ENCODE measurements at places on chromosomes 7 and 10.
A peak's percentile ranks its signal among the peaks of the same experiment; 100 is the strongest.

DNA sequence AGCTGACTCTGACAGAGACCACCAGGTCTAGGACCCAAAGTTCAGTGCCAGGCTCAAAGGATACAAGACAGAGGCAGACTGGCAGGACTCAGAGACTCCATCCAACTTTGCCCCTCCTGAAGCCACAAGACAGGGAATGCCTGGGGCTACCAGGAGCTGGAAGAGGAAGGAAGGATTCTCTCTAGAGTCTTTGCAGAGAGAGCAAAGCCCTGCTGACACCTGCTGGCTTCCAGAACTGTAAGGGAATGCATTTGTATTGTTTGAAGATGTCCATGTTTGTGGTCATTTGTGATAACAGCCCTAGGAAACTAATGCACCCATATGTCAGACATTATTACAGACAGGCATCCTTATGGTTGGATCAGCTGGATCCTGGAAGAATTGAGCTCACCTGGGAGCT is 132.3 kb upstream of the C7orf33 start:
- DNase-seq, result no peak

DNA sequence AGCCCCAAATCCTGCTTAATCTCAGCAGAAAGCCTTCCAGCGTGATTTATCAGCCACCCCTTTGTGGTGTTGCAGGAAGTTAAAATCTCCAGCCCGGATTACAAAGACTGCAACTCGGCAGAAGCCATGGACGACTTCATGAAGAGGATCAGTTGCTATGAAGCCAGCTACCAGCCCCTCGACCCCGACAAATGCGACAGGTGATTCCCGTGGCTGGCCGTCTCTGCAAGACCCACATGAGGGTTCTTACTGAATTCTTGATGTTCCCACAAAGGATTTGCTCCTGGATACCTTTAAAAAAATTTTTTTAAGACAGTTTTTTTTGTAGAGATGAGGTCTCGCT is 16.7 kb downstream of the PFKFB3 start:
- no peak for DNase-seq

DNA sequence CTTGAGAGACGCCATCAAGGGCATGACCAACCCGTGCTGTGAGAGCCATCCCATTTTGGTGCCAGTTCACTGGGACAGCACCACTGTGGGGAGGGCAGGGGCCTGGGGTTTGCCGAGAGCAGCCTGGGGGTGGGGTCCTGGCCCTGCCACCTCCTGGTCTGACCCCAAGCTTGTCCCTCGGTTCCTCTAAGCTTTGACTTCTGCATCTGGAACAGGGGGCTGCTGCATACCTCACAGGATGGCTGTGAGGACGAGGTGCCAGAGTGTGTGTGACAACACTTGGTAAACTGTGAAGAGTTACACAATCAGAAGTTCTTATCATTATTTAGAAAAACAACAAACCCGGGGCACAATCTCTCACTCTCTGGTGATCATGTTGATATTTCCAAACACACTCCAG is 89.9 kb downstream of the CRTAC1 start:
- DNase-seq, result no peak

DNA sequence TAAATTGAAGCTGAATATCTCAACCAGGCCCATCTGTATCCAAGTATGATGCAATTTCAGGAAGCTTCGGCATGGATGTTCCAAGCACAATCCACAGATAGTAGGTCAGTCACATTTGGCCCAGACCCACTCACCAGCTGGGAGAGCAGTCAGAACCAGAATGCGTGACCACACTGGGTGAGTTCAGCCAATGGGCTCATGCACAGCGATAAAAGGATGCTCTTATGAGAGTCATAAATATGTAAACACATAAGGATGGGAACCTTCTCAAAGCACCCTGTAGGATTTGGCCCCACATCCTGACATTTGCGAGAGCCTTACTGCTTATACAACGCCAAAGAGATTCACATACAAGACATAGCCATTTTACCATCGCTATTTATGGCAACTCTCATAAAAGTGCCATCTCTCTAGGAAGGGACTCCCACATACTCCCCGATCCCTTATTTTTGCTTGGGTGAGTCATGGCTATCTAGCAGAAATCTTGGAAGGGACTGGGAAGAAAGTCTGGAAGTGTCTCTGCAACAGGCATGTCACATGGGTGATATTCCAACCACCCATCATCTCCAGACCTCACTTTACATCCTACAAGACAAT is 3.0 kb downstream of the AFAP1L2 start:
- DNase-seq, result peak; percentile 88

DNA sequence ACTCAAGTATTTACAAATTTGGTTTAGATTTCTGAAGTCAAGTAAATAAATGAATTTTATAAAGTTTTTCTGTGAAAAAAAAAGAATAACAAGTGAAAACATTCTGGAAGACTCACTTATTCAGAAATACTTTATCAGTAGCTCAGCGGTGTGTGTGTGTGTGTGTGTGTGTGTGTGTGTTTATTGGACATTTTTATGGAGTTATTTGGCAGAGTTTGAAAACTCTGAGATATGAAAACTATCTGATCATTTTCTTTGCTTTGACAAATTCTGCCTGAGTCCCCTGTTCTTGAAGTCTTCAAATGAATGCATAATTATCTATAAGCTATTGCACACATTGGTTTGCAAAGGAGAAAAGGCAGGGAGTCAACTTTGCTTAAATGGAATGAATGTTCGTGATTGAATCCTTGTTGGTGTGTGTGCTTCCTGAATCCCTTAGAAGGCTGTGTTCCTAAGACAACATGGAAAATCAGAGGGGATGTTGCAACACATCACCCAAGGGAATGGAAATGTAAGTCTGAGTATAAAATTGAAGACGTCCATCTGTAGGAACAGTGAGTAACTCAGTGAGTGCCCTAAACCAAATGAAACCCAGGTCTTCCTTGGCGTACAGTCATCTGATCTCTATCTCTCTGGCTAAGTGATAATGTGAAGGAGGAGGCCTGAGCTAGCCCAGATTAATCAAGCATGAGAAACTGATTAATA is 160.9 kb downstream of the REEP3 start:
- DNase-seq, result peak; percentile 97

DNA sequence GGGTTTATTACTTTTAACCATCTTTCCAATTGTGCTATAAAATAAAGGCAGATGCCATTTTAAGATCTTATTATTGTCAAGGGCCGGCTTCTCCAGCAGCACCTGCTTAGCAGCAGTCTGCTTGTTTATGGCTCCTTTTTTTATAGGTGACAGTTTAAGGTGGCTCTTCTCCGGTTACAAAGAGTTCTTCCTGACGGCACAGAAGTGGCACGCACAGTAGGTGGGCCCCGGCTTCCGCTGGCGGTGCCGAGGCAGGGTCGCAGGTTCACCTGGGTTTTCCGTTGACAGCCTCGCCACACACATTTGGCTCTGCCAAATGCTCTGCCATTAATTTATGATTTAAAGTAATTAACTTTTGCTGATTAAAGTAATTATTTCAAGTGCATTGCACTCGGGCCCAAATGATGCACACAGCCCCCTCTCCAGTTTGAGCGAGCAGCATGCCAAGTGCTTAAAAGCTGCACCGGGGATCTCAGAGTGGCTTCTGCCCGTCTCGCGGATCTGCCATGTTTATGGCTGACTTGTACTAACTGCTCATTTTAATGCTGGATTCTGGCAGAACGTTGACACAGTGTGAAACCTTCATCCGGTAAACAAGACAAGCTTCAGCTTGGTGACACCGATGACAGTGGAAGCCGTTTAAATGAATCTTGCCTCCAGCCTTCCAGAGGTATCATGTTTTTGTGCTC is 355.1 kb upstream of the MKI67 start:
- no peak for DNase-seq

DNA sequence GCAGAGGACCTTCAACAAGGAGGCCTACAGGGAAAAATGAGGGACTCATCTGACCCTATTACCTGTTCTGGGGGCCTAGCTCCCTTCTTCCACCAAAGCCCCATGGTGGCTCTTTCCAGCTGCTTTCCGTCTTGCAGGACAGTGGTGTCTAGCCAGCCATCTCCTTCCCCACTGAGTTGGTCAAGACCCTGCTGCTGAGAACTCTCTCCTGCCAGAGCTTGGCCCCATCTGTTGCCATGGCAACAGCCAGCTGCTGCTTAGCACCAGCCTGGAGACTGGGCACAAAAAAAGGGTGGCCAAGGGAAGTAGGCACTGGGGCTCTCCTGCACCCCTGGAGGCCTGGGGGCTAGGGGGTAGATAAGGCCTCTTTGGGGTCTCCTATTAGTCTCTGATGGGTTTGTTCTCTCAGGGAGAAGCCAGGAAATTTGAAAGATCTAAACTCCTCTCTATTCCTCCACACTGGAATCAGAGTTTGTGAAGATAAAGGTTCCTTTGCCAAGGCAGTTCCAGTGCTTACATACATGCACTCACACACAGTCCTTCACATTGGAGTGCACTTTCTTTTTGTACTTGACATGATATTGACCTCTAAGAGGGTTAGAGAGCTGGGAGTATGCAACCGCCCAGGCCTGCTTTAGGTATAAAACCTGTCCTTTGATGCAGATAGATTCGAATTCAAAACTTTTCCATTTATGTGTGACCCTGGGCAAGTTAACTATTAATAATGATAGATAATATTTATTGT is 15.8 kb downstream of the TSPAN33 start:
- no peak for DNase-seq

DNA sequence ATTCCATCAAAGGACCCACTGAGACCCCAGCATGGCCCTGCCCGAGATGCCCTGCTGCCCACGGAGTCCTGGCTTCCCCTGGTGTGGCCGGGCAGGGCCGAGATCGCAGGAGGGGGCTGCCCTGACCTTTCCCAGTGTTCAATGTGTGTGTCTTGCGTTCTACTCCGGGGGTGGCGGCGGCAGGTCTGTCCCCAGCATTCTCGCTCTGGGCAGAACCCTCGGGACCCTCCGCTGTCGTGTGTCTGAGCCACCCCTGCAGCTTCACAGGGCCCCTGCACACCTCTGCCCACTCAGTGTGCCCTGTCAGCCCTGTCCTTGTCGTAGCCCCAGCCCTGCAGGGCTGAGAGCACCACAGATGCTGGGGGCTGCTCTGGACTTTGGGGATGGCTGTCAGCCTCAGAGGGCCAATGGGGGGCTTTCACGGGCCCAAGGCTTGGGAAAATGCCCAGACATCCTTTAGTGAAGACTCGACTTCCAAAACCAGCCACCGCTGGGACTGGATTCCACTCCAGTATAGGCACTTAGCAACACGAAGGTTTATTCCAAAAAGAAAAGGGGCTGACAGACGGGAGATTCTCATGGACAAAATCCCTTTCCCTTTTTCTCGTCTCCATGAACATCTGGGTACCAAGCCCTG is 30.0 kb upstream of the KNDC1 start:
- no peak for DNase-seq

GRCh38 chr7:33873518-33873917 is 31.8 kb upstream of the BMPER start:
- no peak for DNase-seq

- no peak for DNase-seq
Observed at GRCh38 chr7:76411626-76412025, 2.1 kb upstream of the SSC4D start.

DNA sequence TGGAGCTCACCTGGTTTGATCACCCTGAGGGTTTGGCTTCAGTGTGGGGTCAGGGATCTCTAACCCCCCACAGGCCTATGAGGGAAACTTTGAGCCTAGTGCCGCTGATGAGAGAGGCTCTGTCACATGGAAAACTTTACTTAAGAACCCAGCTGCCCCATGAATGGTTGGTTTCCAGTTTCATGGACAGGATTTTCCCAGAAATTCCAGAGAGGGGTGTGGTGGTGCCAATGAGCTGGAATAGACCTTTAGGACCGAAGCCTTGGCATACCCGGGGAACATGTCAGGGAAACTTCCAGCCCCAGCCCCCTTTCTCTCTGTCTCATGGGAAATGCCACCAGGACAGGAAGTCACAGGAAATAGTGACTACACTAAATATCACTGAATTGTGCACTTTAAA is 36.9 kb downstream of the AKR1B1 start:
- DNase-seq, result no peak

DNA sequence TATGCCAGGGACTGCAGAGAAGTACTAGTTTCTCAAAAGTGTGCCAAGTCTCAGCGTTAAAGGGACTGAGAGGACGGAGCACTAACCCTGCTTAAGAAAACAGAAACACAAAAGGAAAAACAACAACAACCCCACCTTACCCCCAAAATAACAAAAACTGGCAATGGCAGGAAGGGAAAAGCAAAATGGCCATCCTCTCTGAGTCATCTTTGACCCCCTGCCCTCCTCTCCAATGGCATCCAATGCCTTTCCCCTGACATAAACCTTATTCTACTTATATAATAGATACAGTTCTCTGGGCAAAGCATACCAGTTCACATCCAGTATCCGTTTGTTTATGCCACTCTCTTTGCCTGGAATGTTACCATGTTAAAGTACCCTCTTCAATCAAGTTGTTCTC is 1.6 kb downstream of the POLR1F start:
- DNase-seq, result peak; percentile 68
